ENCODE measurements at places on chromosomes 4 and X.

GRCh38 chr4:71211748-71212147, 127.1 kb upstream of the SLC4A4 start:
- no peak for DNase-seq

GRCh38 chr4:148166132-148166591, 276.1 kb downstream of the NR3C2 start:
- DNase-seq: no peak

- DNase-seq: no peak
Observed at GRCh38 chrX:10756441-10756840, 136.1 kb upstream of the MID1 start.

- DNase-seq: no peak
Observed at GRCh38 chr4:56303921-56304320, 83.4 kb downstream of the AASDH start.

DNA sequence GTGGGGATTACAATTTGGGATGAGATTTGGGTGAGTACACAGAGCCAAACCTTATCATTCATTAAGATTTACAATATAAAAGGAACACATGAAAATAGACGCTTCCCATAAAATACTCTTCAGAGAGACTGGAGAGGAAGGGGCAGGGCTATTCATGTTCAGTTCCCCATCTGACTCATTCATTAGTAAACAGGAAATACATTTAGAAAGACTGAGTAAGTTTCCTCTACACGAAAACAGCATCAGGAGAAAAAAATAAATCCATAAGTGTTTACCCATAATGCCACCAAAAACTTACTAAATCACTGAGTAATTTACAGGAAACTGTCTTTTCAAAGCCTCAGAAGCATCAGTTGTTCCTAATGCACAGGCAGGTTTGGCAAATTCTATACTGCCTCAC, 255.4 kb upstream of the CXorf51A start:
- no peak for DNase-seq

GRCh38 chrX:132837126-132837525, 121.3 kb downstream of the HS6ST2 start:
- DNase-seq: no peak

GRCh38 chr4:14269824-14270223, 642.3 kb upstream of the BOD1L1 start:
- DNase-seq: no peak

DNA sequence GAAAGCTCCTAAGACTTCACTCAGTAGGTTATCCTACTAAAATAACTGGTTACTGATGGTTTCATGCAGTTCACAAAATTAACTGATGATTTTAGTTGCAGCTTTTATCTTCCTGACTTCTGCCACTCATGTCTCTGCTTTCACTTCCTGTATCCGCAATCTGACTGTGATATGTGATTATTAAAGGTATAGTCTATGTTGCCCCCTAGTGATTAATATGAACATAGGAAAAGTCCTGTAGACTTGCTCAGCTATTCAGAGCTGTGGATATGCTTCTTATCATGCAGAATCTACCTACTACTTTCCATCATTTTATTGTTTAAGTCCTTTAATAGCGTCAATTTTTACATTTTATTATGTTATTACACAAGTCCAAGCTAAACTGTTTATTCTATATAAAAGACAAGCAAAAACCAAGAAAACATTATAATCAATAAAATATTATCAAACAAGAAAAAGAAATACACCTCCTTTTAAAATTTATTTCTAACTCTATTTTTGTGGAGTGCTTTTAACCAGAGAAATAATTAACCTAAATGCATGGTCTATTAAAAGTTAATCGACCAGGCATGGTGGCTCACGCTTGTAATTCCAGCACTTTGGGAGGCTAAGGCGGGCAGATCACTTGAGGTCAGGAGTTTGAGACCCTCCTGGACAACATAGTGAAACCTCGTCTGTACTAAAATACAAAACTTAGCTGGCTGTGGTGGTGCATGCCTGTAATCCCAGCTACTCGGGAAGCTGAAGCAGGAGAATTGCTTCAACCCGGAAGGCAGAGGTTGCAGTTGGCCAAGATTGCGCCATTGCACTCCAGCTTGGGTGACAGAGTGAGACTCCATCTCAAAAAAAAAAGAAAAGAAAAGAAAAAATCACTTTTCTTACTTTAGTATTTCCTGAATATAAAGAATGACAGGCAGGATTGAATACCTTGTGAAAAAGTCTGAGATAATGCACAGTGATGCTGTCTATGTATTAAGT, 40.4 kb upstream of the TLR2 start:
- peak; percentile 5 for DNase-seq

GRCh38 chrX:20205927-20206708, 60.6 kb downstream of the RPS6KA3 start:
- DNase-seq: no peak

DNA sequence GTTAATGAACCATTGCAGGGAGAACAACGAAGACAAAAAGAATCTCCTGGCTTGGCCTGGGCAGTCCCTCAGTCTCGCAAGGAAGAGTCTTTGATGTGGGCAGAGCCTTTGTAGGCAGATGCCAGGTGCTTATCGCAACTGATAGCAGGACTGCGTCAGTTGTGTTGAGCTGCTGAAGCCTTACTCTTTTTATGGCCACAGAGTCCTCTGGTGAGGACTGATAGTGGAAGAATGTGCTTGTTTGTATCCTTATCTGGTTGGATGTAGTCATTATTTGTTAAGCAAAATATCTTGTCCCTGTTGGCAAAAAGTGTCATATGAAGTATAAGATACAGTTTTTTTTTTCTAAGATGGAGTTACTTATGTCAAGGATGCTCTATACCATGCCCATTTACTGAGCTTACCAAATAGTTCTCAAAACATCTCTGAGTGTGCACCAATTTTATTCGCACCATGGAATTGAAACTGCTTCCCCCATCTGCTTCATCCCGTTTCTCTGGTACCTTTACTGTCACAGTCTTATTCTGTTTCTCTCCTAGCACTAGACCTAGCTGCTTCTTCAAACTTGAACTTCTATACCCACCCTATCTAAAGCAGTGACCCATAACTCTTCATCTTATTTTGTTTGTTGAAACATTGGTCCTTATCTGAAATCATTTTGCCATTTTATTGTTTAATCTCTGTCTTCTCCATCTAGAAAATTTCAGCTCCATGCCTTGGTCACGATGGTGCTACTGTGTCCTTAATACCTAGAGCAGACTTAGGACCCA, 47.0 kb upstream of the SPRY1 start:
- DNase-seq: no peak

GRCh38 chr4:176031922-176032321, 33.7 kb upstream of the WDR17 start:
- no peak for DNase-seq

- DNase-seq: no peak
Observed at GRCh38 chrX:24870143-24870542, 145.6 kb downstream of the ARX start.

DNA sequence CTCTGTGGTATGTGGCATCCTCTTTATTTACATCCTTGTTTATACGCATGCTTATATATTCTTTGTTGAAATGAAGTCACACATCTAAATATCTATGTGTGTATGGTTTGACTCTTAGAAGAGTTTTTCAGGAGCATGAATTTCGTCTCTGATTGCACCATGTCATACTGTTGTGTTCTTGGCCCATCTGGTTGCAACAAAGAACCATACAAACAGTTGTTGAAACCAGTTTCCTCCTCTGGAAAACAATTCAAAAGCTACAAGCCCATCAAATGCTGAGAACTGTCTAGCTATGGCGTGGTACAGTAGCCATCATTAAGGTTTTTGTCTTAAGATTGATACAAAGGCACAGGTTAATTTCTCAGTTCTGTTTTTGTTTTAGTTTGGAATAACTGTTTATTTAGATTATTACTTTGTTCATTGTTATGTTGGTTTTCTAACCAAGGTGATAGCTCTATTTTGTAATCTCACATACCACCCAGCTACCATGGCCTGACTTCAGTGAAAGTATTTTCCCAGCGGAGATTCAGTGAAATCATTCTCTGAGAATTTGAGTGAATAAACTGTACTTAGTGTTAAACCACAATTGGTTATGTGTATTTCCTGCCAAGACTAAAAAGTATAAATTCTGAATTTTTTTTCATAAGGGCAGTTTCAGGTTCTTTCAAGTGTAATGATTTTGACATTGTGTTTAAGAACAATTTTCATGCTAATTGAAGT, 91.0 kb downstream of the ARHGAP24 start:
- no peak for DNase-seq

- no peak for DNase-seq
Observed at GRCh38 chrX:32662516-32662915, 548.8 kb downstream of the DMD start.

- DNase-seq: no peak
Observed at GRCh38 chrX:39439906-39440798, 638.9 kb downstream of the MID1IP1 start.

DNA sequence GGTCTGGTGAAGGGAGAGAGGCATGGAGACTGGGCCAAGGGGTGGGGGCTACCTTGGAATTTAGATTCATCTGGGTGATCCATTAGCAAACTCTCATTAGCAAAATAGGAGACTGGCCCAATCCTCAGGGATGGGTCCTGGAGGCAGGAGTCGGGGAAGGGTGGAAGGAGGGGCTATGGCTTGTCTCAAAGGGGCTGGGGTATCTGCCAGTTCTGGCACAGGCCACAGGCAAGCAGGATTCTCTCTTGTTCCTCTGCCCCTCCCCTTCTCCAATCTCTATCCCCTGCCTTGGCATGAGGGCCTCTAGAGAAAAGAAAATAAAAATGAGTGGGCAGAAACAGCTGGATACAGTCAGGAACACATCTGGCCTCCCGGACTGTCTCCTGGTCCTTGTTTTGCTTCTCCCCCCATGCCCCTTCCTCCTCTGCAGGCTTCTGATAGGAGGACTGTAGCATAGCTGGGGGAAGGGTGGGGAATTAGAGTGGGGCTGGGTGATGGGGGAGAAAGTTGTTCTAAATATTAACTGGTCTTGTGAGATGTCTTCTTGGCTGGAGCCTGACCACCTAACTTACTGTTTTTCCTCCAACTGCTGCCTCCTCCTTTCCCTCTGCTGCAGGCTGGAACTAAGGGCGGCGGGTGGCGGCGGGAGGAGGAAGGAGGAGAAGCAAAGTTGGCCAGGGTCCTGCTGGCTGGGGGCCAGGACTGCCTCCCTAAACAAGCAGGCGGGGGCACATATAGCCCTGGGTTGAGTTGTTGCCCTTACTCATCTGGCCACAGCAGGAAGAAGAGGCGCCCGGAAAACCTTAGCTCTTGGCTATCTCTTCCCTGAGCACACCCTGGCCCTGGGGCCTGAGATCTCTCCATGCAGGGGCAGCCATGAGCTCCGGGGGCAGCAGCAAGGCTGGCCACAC, 53.3 kb upstream of the LAS1L start:
- DNase-seq: no peak

- no peak for DNase-seq
Observed at GRCh38 chr4:78197947-78198346, 140.8 kb downstream of the FRAS1 start.

- DNase-seq: no peak
Observed at GRCh38 chrX:45862801-45863200, 662.1 kb upstream of the DIPK2B start.

DNA sequence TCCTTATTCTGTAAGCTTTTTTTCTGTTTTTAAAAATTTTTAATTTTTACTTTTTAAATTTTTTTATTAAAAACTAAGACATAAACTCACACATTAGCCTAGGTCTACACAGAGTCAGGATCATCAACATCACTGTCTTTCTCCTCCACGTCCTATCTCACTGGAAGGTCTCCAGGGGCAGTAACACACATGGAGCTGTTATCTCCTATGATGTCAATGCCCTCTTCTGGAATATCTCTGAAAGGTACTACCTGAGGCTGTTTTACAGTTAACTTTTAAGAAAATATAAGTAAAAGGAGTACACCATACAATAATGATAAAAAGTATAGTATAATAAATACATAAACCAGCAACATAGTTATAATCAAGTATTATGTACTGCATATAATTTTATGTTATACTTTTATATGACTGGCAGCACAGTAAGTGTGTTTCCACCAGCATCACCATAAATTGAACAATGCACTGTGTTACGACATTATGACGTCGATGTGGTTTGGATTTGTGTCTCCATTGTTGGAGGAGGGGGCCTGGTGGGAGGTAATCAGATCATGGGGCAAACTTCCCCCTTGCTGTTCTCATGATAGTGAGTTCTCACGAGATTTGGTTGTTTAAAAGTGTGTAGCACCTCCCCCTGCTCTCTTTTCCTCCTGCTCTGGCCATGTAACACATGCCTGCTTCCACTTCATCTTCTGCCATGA, 21.3 kb downstream of the IL15 start:
- no peak for DNase-seq

GRCh38 chr4:57219431-57219830, 109.2 kb upstream of the IGFBP7 start:
- no peak for DNase-seq

DNA sequence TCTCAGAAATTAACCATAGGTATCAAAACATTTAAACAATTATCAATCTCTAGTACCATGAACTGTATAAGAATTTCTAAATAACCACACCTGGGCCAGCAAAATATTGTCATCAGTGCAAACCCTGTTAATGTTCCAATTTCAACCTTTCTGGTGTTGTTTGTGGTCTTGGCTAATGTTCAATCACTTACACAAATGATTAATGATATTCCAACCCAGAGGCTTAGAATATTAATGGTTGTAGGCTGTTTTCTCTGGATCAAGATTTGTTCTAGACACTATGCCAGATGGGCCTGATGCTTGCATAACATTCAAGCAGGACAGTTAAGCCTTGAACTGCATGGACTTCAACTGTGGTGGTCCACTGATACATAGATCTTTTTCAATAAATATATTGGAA, 69.1 kb downstream of the HS3ST1 start:
- no peak for DNase-seq

DNA sequence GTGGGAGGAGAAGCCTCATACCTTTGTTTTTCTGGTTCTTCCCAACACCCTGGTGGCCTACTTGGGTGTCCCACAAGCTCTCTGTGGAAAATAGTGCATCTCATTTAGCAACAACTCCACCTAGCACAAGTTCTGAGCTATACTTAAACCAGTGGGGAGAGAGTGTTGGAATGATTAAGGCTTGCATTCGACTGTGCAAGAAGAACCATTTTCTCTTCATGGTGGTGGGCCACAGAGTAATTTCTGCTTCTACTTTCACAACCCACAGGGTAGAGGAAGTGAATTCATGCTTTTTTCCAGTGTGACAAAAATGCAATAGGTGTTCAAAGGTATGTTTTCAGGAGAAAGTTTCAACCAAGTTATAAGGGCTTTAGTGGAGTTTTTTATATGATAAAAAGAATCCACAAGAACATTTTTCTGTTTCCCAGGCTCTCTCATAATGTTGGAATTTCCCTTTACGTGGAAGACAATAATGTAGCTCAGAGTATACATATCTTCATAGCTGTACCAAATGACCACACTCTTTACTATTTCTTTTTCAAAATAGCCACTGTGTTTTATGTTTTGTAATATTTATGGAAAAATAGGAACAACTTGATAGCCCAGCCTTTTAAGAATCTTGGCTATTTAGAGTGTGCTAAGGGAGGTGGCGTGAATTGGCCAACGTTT, 80.3 kb upstream of the HHIP start:
- DNase-seq: no peak

GRCh38 chrX:45769761-45770582, 569.3 kb upstream of the DIPK2B start:
- DNase-seq: no peak

GRCh38 chr4:183550345-183551093, 45.7 kb downstream of the ING2 start:
- no peak for DNase-seq
